ENCODE measurements at places on chromosomes 13 and 19.

GRCh38 chr13:98994080-98994479 is 16.2 kb upstream of the DOCK9 start:
- no peak for DNase-seq

DNA sequence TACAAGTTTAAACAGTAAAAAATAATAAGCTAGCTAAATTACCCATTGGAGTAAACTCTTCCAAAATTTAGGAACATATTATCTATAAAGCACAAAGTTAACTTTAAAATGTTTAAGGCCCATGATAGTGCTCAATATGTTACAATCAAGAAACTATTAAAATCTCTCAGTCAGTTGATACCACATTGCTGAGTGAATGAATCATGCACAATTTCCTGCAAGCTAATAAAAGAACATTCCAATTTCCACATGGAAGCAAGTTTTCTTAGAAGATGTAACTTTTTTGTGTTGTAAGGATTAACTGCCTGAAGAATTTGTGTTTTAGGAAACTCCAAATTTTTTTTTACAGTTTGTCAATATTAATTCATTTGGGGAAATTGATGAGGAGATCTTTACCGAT is 666.6 kb downstream of the SLITRK1 start:
- no peak for DNase-seq

GRCh38 chr13:67880916-67881315 is 650.8 kb upstream of the PCDH9 start:
- no peak for DNase-seq

- no peak for DNase-seq
Measured at GRCh38 chr13:79417741-79418140, 11.7 kb upstream of the RBM26 start.

- no peak for DNase-seq
Measured at GRCh38 chr19:49120325-49120683, 960 bp downstream of the PPFIA3 start.

DNA sequence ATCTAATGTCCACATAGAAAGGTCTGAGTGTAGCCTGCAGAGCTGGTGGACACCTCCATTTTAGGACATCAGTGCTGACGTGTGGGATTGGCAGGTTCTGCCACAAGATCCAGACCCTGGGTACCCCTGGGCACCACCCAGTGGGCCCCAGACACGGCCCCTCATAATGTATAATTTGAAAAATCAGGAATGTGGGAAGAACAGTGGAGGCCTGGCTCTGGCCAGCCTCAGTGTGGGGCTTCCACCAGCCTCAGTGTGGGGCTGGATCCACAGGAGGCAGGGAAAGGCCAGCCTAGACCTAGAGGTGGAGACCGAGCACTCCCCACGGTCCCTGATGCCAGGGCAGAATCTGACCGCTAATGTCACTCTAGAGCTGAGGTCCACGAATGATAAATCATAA is 150.7 kb upstream of the SOX1 start:
- no peak for DNase-seq

GRCh38 chr13:43331672-43332071 is 308.3 kb downstream of the DNAJC15 start:
- no peak for DNase-seq

All from stimulated activated CD4-positive, alpha-beta T cell treated with anti-CD3 and anti-CD28 coated beads, Interleukin-4, amount 100 ng/mL, for 4 hours (primary cell).